Endothelial cell of umbilical vein (primary cell): ENCODE measurements at places on chromosomes 2 and 18. TPM values are rescaled to one million over a fixed set of nuclear protein-coding genes. Genes with fewer than 3 reads are reported as not detected.

GREB1 gene
- polyA plus RNA-seq = 0.17 and 0.19 TPM in 2 replicates

KATNAL2 gene
- 0.51 and 0.80 TPM in 2 replicates for polyA plus RNA-seq

TOGARAM2 gene
- not detected in 2 replicates for polyA plus RNA-seq

LIMS4 gene
- polyA plus RNA-seq = 18.3 and 28.8 TPM in 2 replicates

SIGLEC15 gene
- not detected in 2 replicates for polyA plus RNA-seq

RIT2 gene
- polyA plus RNA-seq = not detected in 2 replicates

CCDC148 gene
- polyA plus RNA-seq = 0.04 TPM in 1 of 2 replicates, not detected in the other

SF3B1 gene
- polyA plus RNA-seq = 271 and 321 TPM in 2 replicates

FNDC4 gene
- polyA plus RNA-seq = 19.0 and 22.3 TPM in 2 replicates

DNA sequence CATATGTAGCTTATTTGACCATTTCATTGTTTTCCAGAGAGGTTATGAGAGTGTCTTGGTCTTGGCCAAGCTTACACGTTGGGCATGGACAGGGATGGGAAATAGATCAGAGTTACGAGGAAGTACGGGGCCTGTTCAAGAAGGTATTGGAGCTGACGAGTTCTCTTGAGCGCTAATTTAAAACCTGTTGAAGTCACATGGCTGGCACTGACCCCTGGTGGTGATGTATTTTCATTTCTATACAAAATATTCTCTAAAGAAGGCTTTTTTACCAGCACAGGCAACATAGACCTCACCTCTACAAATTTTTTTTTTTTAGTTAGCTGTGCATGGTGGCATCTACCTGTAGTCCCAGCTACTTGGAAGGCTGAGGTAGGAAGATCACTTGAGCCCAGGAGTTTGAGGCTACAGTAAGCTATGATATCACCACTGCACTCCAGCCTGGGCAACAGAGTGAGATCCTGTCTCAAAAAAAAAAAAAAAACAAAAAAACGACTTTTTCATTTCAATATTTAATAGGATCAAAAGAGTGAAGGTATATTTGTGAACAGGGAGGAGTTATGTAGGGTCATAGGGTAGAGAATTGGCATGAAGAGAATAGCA lies 19.6 kb downstream of the UGP2 start:
- peak; percentile 79 for DNase-seq

GRCh38 chr2:6394276-6394675 lies 471.4 kb downstream of the CMPK2 start:
- no peak for DNase-seq

DNA sequence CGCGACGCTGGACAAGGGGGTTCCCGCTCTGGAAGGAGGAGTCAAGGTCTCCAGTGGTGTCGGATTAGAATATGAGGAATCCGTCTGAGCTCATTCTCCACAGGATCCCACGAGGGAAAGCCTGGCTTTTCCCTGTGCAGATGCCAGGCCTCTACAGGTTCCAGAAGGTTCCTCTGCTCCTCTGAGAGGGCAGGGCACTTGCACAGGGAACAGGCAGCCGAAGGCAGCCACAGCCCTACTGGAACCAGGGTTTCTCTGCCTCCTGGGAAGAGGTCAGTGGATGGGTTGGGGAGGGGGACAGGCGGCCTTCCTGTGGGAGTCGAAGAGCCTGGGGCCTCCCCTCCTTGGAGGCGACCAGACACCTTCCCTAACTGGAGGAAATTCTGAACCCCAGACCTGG lies 1.7 kb upstream of the AQP12A start:
- DNase-seq = no peak

- DNase-seq = no peak
Measured at GRCh38 chr18:45619062-45619825, 4.0 kb downstream of the SLC14A2 start.

DNA sequence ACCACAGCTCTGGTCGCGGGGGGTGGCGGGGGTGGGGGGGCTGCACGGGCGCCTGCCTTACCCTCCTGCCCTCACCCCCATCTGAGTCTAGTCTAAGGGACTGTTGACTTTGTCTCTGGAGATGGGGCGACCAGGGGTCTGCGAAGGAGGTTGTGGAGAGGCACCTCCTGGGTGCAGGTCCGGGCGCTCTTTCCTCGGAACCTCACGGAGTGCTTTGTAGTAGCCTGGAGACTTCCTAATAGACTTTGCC lies 141.3 kb downstream of the MEIS1 start:
- DNase-seq = no peak

DNA sequence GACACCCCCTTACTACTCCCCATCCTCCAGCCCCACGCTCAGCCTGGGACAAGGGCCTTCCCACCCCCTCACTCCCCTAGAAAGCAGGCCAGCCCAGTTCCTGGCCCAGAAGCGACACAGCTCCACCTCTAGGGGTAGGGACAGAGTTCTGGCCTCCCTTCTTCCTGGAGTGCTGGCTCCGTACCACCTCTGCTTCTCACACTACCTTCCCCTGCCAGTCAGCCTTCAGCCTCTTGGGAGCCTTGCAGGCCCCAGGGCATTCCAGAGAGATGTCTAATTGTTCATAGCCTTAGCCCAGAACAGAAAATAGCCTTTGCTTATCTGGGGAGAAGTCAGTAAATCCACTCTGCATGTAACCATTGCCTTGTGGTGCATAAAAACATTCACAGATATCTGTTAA lies 13.1 kb upstream of the CATIP start:
- DNase-seq = no peak

DNA sequence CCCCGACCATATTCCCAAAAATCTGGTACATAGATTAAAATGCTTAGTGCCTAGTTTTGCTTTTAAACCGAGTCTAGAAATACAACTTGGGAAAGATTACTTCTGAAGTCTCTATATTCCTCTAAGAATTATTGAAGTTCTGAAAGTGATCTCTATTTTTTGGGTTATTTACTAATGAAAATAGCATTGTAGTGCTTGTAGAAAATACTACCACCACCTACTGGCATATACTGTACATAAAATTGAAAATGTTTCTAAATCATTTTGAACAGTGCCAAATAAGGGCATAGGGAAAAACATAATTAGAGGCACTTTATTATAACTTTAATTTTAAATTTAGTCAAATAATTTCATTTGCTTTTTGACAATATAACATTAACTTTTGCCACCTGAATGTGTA lies 1399.6 kb upstream of the ZEB2 start:
- peak; percentile 9 for DNase-seq

DNA sequence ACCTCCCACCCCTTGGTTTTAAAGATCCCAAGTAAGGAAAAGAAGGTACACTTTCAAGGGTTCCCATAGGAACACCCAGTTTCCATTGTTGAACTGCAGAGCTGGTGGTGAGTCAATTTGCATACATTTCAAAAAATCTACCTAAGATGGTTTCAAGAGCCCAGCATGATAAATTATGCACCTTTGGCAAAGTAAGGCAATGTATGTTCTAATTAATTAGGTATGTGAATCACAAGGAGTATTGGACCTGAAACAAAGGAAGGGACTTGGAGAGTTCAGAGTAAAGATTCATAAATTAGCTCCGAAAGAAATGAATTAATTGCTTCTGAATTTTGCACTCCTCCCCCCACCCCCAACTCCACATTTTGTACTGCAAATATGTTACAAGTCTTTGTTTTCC lies 459.7 kb downstream of the LRATD1 start:
- DNase-seq = no peak

DNA sequence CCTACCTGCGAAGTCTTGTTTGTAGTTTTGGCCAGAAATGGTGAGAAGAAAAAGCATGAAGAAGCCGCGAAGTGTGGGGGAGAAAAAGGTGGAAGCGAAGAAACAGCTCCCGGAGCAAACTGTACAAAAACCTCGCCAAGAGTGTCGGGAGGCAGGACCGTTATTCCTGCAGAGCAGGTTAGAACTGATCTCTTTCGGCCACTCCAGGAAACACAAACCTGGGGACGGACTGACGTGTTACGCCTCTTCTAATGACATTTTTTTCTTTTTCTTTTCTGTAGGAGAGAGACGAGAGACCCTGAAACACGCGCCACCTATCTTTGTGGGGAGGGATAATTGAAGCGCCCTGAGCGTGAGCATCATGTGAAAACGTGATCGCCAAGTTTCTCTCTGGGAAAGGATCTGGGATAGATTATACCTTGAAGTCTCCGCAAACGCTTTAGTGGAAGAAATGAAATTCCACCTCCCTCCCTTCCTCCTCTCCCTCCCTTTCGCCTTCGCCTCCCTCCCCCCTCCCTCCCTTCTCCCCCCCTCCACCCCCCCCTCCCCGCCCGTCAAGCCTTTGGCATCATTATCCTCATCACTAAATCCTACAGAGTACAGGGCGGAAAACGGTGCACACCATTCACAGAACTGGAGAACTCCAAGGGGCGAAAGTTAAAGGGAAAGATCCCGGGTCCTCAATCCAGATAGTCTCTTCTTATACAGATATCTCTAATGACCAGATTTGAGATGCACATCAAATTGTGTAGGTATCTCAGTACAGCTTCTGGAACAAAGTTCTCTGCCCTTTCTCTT lies at the start of gene ZEB2:
ZEB2 (minus strand) TSS at position 186 of the 798 bp plus-strand sequence. CDS start 2,769 bp downstream, outside the sequence.
- DNase-seq = peak; percentile 87

GRCh38 chr2:53233759-53234547 lies 533.7 kb upstream of the CHAC2 start:
- no peak for DNase-seq

GRCh38 chr2:235444101-235444597 lies 49.7 kb upstream of the AGAP1 start:
- DNase-seq = no peak

DNA sequence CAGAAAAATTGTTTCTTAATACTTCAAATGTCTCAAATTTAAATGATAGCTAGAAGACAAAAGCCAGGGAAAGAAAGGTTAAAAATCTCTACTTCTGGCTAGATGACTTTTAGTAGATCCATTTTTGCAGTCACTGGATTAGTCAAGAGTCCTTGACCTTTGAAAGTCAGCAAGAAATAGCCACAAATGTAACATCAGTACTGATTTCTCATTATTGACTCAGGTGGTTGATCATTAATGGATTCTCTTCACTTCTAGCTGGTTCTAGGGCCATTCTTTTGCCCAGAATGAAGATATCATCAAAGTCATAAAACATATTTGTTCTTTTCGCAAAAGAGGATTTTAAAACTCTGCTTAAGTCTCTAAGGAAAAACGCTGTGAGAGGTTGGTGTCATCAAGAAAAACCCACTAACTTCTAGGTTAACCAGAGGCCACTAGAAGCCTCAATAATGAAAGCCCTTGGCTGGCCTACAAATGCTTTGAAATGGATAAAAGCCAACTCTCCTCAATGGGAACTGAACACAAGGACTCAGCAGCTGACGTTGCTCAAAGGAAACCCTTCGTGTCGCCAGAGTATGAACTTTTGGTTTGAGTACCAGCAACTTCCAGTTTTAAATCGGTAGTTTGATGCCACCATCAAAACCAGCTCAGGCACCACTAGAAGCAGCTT lies 66.3 kb downstream of the IRS1 start:
- no peak for DNase-seq

- DNase-seq = no peak
Measured at GRCh38 chr2:219477815-219478214, 20.9 kb upstream of the GMPPA start.

DNA sequence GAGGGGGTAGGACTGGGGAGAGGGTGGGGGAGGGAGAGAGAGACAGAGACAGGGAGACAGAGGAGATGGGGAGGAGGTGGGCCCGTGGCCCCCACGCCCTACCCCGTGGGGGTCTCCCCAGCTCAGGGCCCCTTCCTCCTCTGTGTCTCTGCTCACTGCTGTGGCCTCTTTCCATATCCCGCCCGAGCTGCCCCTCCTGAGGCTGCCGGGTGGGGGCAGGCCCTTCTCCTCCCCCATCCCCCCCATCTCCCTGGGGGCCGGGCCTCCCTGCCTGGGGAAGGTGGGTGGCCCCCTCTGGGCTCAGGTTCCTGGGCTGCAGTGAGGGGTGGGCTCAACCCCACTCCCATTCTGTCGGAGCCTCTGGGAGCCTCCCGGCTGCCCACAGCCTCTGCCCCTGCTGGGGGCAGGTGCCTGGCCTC lies 332 bp upstream of the PDCD1 start:
- DNase-seq = no peak

DNA sequence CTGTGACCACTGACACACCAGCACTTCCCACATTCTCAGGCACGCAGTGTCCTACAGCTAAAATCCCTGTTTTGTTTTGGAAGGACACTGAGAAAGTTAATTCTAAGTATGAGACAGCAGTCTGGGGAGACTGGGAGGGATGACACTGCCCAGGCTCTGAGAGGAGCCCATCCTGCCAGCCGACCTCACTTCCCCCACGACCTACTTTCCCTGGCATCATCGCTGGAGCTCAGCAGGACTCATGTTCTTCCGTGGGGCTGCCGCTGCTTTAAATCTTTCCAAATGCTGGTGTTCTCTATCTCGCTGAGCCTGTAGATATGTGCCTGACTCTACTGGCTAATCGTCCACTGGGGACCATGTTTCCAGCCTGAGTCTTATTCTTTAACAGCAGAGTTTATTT lies 68.8 kb upstream of the TMEM200C start:
- DNase-seq = no peak

- peak; percentile 66 for DNase-seq
Measured at GRCh38 chr2:171147081-171147480, 13.6 kb downstream of the TLK1 start.

DNA sequence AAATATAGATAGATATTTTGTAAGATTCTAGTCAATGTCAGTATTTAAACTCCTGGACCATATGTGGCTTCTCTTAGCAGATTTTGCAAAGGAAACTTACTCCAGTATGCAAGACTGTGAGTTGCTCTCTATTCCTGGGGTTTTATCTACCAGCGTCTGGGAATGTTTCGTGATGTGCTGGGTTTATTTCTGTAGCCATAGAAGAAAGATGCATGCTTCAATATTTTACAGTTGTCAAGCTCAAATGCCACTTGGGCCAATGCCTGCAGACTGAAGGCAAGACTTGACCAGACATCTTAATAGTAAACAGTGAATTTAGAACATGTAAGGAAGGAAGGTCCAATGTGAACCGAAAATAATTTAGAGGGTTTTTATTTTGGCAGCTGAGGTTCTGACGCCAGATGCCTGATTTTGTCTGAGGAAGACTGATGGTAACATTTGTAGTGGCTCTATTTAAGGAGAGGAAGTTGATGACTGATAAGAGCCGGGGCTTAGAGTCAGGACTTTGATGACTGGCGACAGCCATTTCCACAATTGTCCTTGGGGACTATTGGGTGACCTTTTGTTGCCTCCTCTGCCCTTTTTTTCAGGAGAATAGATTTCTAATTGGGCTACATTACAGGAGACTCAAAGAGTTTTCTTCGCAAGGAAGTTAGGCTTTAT lies 154.3 kb downstream of the RAPGEF4 start:
- no peak for DNase-seq

- DNase-seq = no peak
Measured at GRCh38 chr2:224971214-224971613, 71.1 kb downstream of the DOCK10 start.

DNA sequence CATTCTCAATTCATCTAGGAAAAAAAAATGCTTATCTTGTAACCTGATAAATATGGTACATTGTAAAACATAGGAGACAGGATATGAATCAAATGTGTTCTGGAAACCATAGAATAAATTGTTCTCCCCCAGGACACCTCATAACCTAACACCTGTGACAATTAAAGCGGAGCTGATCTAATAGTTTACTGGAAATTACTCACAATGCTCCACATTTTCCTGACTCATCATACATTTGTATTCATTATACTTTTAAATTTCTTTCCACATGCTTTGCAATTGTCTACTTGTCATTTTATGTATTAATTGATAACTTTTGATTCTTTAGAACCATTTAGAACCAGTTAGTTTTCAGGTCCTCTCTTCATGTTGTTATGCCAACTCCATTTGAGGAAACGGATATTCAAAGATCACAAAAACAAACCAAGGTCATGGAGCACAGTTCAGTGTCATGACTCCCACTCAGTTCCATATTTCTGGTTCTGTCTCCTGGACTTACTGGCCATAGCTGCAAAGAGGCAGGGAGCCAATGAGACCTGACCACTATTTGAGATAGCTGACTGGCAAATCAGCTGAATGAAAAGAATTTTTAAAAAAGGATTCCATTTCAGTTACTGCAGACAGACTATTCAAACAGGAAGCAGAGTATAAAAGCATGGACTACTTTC lies 128.5 kb downstream of the CALCRL start:
- peak; percentile 96 for DNase-seq
